Activated naive CD4-positive, alpha-beta T cell (primary cell): ENCODE measurements at places on chromosomes 1 and 21.

DNA sequence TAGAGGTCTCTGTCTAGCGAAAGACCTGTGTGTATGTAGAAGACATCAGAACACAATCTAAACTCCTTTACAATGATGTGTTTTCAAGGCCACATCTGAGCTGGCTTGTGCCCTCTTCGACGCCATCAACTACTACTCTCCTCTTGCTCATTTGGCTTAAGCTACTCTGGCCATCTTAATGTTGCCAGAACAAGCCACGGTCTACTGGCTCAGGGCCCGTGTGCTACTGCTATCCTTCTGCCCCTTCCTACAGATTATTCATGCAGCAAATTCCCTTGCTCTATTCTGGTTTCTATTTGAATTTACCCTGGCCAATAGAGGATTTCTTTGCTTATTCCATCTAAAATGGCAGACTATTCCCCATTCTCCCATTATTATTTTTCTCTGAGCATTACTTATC is 121.7 kb downstream of the ZZZ3 start:
- DNase-seq, result no peak

- DNase-seq, result no peak
Measured at GRCh38 chr1:8086055-8086454, 59.9 kb upstream of the ERRFI1 start.

GRCh38 chr1:150194381-150195031 is 41.4 kb downstream of the ANP32E start:
- no peak for DNase-seq

GRCh38 chr1:113811156-113811887 is 954 bp downstream of the RSBN1 start:
- no peak for DNase-seq

DNA sequence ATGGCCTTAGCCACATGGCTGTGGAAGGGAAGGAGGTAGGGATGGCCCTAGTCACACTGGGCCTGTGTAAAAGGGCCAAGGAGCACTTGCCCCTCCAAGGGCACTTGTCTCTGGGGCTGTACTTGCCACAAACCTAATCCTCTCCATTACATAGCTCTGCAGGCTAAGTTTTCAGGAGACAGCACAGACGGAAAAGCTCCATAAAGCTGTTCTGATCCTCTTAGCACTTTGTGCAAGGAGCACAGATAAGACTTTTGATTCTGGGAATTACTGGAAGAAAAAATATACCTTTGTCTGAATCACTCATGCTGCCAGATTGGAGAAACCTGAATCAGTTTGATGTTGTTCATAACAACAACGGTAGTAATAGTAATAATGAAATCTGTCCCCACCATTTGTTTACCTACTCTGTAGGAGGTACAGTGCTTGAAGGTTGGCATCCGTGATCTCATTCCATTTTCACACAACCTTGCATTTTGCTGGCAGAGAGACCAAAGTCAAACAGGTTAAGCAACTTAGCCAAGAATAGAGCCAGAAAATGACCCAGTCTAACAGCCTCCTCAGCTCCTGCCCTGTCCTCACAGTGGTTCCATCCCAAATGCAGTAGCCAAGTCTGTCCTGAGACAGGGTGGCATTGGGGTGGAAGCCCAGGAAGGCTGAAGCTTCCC is 207.1 kb downstream of the ROR1 start:
- DNase-seq, result no peak

DNA sequence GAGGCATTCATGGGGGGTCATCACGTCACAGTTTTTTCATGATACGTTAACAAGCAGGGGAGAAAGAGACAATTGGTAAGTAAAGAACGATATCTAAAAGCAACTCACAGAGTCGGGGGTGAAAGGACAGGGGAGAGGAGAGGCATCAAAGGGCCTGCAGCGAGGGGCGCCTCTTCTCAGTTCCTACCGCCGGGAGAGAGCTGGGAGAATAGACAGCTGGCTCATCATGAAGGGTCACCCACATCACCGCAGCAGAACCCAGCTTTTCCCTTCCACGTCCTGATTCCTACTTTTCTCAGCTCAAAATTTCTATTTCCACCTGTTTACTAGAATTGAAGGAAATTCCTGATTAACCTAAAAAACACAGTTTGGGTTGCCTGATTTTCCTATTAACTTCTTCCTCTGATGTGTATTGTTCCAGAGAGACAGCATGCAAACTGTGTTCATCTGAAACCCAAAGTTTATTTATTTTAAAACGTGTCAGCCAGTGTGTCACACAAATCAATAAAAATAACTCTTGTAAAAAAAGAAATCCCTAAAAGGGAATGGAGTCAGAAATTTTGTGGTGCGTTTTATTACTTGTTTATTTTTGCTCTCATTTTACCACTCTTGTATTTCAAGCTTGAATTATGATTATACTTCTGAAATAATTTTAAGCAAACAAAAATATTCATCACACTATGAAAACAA is 75.4 kb downstream of the SLC25A24 start:
- no peak for DNase-seq

DNA sequence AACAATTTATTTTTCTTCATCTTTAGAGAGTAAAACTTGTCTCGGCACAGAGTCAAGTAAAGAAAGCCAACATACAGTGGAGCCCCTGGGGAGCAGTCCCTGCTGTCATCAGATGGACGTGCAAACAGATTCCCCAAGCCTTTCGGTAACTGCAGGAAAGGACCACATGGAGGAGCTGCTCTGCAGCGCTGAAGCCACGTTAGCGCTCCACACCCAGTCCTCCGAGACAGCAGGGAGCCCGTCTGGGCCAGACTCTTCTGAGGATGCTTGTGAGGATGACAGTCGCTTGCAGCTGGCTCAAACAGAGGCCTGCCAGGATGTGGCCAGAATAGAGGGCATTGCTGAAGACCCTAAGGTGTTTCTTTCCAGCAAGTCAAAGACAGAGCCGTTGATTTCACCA is 77.1 kb upstream of the SCCPDH start:
- DNase-seq, result no peak

DNA sequence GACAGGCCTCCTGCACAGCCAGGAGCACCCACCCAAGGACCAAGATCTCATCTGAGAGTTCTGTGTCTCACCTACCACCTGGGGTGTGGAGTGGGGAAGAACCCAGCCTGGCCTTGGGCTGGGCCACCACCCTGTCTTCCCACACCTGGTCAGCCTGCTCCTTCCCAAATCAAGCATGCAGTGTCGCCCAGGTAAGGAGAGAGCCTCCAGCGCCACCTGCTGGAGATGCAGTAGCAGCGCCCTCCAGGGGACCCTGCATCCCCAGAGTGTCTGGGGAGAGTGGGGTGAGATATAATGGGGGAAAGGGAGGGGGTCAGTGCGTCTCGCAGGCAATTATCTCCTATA is 32.3 kb downstream of the KIAA2013 start:
- DNase-seq, result peak; percentile 47

DNA sequence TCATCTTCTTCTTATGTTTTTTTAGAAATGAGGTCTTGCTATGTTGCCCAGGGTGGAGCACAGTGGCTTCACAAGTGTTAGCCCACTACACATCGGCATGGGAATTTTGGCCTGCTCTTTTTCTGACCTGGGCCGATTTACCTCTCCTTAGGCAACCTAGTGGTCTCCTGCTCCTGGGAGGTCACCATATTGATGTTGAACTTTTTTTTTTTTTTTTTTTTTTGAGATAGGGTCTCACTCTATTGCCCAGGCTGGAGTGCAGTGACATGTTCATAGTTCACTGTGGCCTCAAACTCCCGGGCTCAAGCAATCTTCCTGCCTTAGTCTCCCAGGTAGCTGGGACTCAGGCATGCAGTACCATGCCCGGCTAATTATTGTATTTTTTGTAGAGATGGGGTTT is 7.5 kb downstream of the AK2 start:
- no peak for DNase-seq

GRCh38 chr1:117388328-117388727 is 21.1 kb downstream of the MAN1A2 start:
- no peak for DNase-seq

- no peak for DNase-seq
Measured at GRCh38 chr1:43930168-43930948, 3.2 kb upstream of the ARTN start.

- DNase-seq, result no peak
Measured at GRCh38 chr1:236009191-236009590, 55.7 kb downstream of the NID1 start.

GRCh38 chr1:185104083-185104482 is 52.7 kb downstream of the TRMT1L start:
- no peak for DNase-seq

GRCh38 chr1:208187499-208188041 is 56.6 kb downstream of the PLXNA2 start:
- no peak for DNase-seq

DNA sequence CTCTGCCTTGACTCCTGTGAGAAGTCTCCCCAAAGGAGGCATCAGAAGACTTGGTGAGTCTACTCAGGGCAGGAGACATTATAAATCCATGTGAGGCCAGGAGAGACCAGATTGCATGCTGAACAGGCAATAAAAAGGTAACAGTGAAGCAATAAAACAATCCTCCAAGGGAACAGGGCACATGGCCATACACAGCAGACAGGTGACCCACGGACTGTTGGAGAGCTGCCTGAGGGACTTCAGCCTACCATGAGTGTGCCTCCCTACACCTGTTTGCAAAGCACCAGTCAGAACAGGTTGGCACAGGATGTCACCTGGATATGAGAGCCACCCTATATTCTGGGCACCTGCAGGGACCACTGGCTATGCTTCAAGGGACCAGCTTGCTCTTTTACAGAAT is 67.6 kb downstream of the MAB21L3 start:
- no peak for DNase-seq

DNA sequence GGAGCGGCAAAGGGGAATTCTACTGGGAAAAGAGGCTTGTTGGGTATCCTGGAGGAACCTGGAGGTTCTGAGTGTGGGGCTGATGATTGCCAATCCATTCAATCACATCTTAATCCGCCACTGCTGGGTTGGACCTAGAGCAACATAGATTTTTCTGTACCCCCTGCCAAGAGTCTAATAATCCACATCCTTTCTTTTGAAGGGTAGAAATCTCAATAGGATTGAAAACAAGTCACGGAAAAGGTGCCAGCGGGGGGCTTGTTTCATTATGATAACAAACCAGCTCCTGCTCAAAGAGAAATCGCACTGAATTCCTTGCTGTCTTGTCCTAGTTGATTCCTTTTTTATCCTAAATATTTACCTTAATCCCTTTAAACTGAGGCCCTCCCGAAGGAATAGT is 528.5 kb downstream of the ADGRL2 start:
- DNase-seq, result no peak

GRCh38 chr1:152426731-152427130 is 12.7 kb upstream of the CRNN start:
- no peak for DNase-seq

DNA sequence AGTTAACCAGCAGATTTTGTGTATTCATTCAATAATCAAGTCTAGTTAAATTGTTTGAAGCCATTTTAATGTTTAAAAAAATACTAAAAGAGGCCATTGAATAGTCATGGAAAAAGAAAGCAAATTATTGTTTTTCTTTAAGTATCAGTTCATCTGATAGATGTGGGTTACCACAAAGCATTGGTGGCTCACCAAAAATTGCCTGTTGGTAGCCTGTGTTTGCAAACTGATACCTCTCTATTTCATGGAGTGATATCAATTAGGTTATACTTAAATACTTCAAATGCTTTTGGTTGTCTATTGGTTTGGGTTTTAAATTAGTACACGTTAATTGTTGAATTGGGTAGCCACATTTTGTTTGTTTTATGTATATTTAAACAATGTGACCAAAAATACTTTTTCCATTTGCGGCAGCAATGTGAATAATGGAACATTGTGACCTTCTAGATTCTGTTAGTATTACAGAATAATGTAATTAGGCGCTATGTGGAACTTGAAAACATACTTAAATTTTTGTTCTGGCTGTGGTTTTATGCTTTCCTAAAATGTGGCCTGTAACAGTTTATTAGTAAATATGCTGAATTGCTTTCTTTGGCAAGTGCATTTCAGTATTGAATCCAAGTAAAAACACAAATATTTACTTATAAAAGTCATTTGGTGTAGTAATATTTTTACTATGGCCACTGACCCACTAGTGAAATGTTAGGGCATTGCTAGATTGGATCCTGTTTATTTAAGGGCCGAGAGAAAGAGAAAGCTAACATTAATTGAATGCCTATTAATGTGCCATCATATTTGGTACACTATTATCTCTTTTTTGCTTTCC is 37.1 kb upstream of the NBL1 start:
- no peak for DNase-seq

- DNase-seq, result no peak
Measured at GRCh38 chr1:51717842-51718241, 101.0 kb downstream of the OSBPL9 start.

- DNase-seq, result no peak
Measured at GRCh38 chr1:9841460-9841859, 17.7 kb upstream of the CLSTN1 start.

- DNase-seq, result no peak
Measured at GRCh38 chr1:222014001-222014400, 272.1 kb upstream of the DUSP10 start.

DNA sequence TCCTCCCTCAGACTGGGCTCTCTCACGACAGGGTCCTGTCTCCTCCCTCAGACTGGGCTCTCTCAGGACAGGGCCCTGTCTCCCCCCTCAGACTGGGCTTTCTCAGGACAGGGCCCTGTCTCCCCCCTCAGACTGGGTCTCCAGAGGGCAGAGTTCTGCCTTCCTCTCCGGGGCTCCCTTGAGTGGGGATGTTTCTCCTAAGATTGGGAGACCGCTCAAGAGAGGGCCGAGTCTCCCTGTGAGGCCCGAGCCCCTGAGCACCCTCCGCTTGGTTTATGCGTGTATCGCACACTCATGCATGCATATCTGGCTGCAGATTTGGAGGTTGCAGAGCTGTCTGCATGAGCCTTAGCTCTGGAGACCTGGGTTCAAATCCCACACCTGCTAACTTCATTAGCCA is 39.3 kb upstream of the CSF3R start:
- DNase-seq, result no peak

DNA sequence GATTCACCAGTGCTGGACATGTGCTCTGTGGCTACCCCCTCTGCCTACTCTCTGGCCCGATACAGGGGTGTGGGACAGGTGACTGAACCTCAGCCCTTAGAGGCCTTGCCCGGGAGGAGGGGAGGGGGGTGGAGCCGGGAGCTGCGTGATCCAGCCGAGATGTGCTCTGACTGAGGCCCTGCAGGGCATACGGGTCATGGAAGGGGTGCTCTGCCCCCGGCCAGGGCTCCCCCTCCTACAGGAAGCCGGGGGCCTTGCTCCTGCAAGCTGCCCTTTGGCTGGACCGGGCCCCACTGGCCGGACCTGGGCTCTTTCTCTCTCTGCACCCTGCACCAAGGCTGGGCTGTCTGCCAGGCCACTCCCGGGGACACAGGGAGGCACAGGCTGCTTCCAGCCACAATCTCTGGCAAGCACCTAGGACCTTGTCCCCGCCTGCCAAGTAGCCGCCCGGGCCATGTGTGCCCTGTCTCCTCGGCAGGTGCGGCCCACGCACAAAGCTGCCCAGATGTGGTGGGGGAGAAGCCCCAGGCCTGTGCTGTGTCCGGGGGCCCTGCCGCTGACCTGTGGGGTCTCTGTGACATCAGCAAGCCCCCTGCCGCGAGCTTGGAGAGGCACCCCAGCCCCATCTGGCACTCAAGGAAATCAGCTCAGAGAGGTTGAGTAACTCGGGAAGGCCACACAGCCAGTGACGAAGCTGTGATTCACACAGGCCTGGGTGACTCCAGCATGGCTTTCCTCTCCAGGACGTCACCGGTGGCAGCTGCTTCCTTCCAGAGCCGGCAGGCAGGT is 1.5 kb downstream of the SCNN1D start:
- DNase-seq, result no peak
